ENCODE measurements at places on chromosomes 2 and 18.

GRCh38 chr2:74008761-74009395 lies 24.2 kb downstream of the TET3 start:
- no peak for DNase-seq

GRCh38 chr2:55011831-55012671 lies 38.2 kb downstream of the RTN4 start:
- DNase-seq, result no peak

GRCh38 chr2:186984966-186985365 lies 136.0 kb upstream of the ZSWIM2 start:
- DNase-seq, result no peak

GRCh38 chr18:29711932-29712331 lies 1330.6 kb downstream of the DSC3 start:
- DNase-seq, result no peak

DNA sequence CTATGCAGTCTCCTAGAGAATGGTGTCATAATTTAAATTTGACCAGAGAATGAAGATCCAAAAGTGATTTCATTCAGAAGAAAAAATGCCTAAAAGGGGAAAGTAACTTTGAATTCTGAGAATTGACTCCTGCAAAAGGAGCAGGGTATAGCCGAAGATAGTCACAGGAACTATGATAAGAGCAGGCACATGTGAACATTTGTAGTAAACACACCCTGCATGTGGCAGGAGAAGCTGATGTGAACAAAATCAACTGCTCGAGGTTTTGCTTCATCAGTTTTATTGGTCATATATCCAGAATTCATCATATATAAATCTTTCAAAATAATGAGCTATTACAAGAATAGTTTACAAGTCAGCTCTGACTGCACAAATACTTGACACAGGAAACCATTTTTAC lies 14.0 kb downstream of the MCFD2 start:
- no peak for DNase-seq

GRCh38 chr2:62469114-62469513 lies 36.9 kb downstream of the TMEM17 start:
- no peak for DNase-seq

GRCh38 chr2:200455958-200456421 lies 53.9 kb downstream of the KCTD18 start:
- no peak for DNase-seq

- no peak for DNase-seq
Measured at GRCh38 chr2:23012499-23012898, 372.5 kb upstream of the KLHL29 start.

DNA sequence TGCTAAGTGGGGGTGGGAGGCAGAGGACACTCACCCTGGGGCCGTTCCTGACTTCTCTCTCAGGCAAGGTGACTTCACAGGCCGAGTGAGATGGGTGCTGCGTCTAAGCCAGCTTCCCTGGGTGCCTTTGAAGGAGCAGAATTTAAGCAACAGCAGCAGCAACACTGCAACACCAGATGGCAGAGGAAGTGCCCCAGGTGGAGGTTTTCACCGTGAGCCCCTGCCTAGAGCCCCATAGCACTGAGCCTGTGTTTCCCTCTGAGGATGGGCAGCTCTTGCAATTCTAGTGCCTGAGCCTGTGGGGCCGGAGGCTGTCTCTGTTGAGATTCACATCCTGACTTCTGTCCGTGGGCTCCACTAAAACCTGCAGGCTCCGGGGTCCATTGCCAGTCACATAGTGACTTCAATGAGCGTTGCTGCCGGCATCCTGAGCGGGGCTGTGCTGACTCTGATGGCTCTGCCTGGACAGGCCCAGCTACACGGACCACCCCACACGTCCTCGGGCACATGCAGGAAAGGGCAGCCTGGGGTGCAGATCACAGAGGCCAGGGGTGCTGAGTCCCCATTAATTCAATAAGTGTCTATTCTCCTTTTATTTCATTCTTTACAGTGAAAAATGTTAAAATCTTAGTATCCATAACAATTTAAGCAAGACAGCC lies 218.8 kb downstream of the SNTG2 start:
- DNase-seq, result no peak

GRCh38 chr2:103293742-103294077 lies 531.9 kb downstream of the TMEM182 start:
- DNase-seq, result no peak

DNA sequence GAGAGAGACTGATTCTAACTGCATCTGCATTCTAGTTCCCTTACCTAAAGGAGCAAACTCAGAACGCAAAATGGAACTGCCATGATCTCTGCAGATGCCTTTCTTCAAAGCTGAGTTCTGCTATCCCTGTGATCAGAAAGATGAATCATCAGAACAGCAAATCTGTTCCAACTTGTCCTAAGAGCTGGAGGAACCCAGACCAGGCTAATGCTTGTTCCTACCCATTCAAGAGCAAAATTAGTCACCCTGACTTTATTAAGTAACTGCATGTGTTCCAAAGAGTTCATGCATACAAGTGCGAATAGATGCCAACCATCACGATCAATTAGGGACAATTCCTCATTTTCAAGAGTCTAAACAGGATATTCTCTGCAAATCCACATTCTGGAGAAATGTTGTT lies 46.5 kb downstream of the MBP start:
- DNase-seq, result no peak

DNA sequence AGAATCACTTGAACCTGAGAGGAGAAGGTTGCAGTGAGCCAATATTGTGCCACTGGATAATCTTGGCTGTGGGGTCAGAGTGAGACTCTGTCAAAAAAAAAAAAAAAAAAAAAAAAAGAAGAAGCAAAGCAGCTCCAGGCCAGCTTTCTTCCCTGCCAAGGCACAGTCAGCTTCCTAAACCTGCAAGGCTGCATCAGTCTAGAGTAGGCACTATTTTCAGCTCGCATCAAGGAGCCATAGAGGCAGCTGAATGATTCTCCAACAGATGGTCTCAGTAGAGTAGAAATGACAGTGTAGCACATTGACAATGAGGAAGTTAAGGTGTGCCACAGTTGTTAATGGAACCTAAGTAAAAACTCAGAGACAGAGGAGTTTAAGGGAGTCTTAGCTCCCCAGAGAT lies 35.6 kb downstream of the BMP10 start:
- DNase-seq, result no peak

DNA sequence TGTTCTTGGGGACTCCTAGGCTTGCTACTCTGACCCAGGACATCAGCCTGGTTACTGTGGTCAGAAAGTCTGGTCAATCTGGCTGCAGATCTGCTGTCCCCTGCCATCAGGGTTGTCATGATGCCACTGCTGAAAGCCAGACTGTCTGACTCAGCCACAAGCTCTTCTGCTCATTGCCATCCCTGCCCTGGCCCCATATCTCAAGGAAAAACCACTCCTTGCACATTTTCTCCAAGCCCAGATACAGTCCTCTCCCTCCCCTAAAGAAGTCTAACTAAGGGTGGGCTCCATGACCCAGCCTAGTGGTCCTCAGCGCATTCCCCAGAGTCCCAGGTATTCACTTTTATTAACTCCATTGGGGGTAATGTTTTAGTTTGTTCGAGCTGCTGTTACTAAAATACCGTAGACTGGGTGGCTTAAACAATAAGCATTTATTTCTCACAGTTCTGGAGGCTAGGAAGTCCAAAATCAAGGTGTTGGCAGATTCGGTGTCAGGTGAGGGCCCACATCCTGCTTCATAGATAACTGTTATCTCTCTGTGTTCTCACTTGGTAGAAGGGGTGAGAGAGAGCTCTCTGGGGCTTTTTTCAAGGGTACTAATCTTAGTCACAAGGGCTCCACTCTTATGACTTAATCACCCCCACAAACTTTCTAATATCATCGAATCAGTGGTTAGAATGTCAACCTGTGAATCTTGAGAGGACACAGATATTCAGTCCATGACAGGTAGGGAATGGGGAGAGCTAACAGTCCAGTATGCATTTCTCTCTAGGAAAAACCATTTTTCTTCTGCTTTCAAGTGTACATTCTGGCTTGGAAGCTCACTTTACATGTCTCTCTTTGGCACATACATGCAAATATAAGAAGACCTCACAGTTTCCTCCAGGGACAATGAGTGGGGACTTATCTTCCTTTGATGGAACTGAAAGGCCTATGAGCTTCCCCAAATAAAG lies 94.8 kb upstream of the CXCR4 start:
- no peak for DNase-seq

- DNase-seq, result no peak
Measured at GRCh38 chr2:27041752-27042151, 9.0 kb downstream of the TMEM214 start.

GRCh38 chr2:71571945-71572344 lies 118.6 kb downstream of the DYSF start:
- no peak for DNase-seq

DNA sequence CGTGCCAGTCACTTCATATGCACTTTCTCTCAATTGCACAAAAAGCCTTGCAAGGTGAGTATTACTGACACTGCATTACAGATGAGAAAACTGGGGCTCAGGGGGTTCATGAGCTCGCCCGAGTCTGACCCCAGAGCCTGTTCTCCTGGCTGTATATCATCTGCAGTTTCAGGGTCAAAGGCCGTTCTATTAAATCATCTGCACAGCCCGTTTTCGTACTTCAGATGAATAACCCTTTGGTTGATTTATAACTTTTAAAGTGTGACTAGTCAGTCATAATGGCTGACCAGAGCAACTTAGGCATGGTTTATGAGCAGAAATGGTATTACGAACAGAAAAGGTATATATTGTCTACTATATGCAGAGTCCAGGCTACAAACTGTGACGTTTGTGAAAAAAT lies 35.3 kb upstream of the NPAS2 start:
- DNase-seq, result no peak

DNA sequence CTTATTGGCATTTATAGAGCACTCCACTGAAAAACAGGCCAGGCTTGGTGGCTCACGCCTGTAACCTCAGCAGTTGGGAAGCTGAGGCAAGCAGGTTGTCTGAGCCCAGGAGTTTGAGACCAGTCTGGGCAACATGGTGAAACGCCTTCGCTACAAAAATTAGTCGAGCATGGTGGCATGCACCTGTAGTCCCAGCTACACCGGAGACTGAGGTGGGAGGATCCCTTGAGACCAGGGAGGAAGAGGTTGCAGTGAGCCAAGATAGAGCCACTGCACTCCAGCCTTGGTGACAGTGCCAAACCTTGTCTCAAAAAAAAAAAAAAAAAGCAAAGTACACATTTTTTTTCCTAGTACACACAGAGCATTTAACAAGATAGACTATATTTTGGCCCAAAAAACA lies 96.1 kb downstream of the TGIF1 start:
- no peak for DNase-seq

GRCh38 chr18:78741381-78742217 lies 238.0 kb upstream of the SALL3 start:
- DNase-seq, result no peak

- no peak for DNase-seq
Measured at GRCh38 chr18:12460874-12461273, 53.1 kb downstream of the PRELID3A start.

- no peak for DNase-seq
Measured at GRCh38 chr2:118632921-118633320, 214.5 kb downstream of the EN1 start.

DNA sequence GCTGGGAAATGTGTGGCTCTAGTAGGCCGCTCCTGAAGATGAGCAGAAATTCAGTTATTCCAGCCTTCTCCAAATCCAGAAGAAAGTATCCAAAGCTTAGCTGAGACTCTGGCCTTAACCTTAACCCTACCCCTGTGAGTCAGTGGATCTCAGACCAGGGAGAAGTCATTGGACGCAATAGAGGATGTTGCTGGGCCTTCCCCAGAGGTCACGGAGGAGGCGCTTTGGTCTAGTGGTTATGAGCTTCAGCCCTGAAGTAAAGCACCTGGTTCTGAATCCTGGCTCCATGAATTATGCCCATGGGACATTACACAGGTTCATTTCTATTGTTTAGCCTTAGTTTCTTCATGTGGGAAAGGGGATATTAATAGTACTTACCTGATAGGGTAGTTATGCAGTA lies 24.0 kb downstream of the PKDCC start:
- no peak for DNase-seq

- no peak for DNase-seq
Measured at GRCh38 chr2:70942396-70943204, 6.9 kb downstream of the ATP6V1B1 start.

DNA sequence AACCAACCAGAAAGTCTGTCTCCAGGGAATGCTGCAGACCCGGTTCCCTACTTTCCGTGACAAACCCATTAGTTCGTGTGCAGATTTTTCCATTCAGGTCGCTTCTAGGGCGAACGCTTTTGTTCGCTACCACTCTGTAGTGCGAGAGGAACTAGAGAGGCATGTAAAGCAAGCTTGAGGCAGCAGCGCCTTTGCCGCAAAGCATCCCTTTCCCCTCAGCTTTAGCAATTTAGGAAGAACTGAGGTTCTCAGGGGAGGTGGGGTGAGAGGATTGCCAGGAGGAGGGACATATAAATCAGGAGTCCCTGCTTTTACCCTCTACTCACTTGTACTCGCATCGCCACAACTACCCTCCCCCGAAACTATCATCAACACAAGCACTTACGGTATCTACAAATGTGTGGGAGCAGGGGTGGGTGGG lies 748 bp upstream of the ZNF804A start:
- DNase-seq, result no peak

- DNase-seq, result no peak
Measured at GRCh38 chr2:130871843-130872740, 35.4 kb downstream of the ARHGEF4 start.

GRCh38 chr2:126399001-126399400 lies 257.0 kb upstream of the GYPC start:
- DNase-seq, result no peak

GRCh38 chr2:157152362-157152761 lies 105.1 kb upstream of the GALNT5 start:
- DNase-seq, result no peak

DNA sequence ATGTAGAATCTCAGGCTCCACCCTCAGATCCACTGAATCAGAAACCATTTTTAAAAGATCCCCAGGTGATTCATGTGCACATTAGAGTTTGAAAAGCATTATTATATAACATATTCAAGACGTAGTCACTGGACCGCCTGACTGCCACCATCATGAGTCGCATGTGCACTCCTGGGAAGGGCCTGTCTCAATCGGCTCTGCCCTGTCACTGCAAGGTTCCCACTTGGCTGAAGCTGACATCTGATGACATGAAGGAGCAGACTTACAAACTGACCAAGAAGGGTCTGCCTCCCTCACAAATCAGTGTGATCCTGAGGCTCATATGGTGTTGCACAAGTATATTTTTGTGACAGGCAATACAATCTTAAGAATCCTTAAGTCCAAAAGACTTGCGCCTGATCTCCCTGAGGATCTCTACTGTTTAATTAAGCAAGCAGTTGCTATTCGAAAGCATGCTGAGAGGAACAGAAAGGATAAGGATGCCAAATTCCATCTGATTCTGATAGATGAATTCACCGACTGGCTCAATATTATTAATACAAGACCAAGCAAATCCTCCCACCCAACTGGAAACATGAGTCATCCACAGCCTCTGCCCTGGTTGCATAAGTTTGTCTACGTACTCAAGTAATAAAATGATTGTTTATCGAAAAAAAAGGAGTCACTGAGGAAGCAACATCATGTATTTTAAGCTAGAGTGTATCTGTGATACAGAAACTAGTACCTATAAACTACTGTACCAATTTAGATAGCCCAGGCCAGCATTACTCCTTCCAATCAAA lies 26.2 kb downstream of the ATAD2B start:
- DNase-seq, result no peak

All from hypothalamus (tissue), 51 donors.